H4 (cell line): ENCODE measurements at places on chromosomes 2 and 18.
A peak's percentile ranks its signal among the peaks of the same experiment; 100 is the strongest.

- no peak for DNase-seq
These were observed 63.6 kb downstream of the ZBTB7C start for GRCh38 chr18:48345596-48345995.

- DNase-seq: no peak
These were observed 51.6 kb downstream of the MAPK4 start for GRCh38 chr18:50611529-50611941.

DNA sequence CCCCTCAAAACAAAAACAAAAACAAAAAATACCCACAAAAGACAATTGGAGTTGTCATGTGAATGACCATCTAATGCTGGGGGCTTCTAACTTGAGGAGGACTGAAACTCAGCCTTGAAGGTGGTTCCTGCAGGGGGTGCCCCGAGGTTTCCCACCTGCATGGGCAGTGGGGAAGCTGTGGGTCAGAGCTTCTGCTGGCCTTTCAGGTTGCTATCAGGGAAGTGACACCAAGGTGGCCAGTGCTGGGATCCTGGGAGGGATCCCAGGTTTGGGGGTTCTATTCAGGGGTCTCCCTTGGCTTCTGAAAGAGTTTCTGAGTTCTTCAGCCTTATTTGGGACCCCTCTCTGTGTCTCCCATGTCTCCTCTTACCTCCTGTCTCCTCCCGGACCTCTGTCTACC is 62.8 kb downstream of the LDLRAD4 start:
- no peak for DNase-seq

- no peak for DNase-seq
These were observed 88.0 kb upstream of the RAB27B start for GRCh38 chr18:54740136-54740846.

DNA sequence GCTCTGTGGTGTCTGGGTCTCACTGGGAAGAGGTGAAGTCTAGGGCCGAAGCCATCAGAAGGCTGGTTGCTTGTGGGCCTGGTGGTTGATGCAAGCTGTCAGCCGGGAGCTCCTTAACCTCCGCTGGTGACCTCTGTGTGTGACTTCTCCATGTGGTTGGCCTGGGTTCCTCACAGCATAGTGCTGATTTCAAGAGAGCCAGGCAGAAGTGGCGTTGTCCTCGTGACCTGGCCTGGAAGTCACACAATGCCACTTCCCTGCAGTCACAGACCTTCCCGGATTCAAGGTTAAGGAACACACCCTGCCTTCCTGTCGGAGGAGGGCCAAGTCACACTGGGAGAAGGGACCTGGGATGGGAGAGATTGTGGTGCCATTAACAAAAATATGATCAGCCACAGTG is 303.7 kb upstream of the HS6ST1 start:
- DNase-seq: no peak

GRCh38 chr18:38318416-38318815 is 752.8 kb upstream of the CELF4 start:
- DNase-seq: no peak

- no peak for DNase-seq
These were observed 115.1 kb upstream of the PELI1 start for GRCh38 chr2:64259312-64259711.

GRCh38 chr2:217049956-217050355 is 190.1 kb upstream of the TNP1 start:
- no peak for DNase-seq

GRCh38 chr2:218518876-218519275 is 49.3 kb downstream of the USP37 start:
- no peak for DNase-seq

DNA sequence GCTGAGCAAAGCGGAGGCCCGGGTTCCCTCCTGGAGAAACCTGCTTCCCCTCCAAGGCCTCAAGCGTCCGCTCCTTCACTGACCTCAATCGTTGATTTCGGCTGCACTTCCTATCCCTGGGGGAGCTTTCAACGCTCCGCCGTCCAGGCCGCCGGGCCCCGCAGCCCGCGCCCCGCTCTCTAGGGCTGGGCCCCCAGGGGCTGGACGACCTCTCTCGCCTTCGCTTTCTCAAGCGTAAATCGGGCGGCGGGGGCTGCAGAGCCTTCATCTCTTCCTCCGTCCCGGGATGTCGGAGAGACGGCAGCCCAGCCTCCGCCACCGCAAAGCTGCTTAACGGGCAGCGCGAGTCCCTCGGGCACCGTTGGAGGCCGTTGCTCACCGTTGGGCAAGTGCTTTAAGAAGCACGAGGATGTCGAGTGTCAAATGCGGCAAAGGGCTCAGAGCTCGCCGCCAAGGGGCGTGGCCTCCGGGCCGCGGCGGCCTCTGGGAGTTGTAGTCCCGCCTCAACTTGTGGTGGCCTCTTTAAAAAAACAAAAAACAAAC is 8.5 kb downstream of the HES6 start:
- no peak for DNase-seq

- no peak for DNase-seq
These were observed 31.6 kb downstream of the EPB41L3 start for GRCh38 chr18:5512176-5512575.

GRCh38 chr2:120452131-120452530 is 106.2 kb downstream of the INHBB start:
- no peak for DNase-seq

GRCh38 chr2:200616193-200616592 is 30.4 kb downstream of the AOX1 start:
- DNase-seq: peak; percentile 46
